Suppressor macrophage (primary cell): ENCODE measurements at places on chromosomes 3 and 15.

GRCh38 chr3:42739401-42740158 lies 33.5 kb downstream of the CCDC13 start:
- DNase-seq, result peak; percentile 58

GRCh38 chr3:38602576-38603250 lies 46.8 kb downstream of the SCN5A start:
- no peak for DNase-seq

DNA sequence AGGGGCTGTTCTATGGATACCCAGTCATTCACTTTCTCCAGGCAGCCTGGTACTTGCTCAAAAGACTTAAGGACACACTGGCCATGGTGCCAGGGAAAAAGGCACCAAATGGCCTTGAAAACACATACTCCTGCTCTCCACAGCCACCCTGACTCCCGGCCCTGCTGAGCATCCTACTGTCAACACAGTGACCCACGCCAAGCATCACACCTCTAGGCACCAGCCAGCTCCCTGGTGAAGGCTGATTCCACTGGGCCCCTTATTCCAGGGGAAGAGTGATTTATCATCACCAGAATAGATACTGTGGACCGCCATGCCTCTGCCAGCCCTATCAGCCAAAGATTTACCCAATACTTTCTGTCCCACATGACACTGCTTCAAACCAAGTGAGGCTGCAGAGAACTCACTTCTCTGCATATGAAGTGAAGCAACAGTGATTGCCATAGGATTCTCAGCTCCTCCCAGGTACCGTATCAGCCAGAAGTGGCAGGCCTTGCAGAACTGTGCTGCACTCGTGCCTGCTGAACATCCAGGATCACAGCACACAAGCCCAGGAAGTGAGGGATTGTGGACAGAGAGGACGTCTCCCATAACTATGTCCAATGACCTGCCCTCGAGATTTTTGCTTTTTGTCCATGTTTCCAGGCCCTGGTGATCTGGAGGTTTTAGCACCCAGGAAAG lies 63.7 kb downstream of the WHAMM start:
- no peak for DNase-seq

GRCh38 chr3:759106-759505 lies 333.7 kb upstream of the CNTN6 start:
- DNase-seq, result no peak

GRCh38 chr3:175233957-175234940 lies 375.1 kb downstream of the NAALADL2 start:
- no peak for DNase-seq

GRCh38 chr15:67180035-67180434 lies 74.4 kb downstream of the AAGAB start:
- DNase-seq, result no peak

- no peak for DNase-seq
These were observed 64.5 kb downstream of the EPHA3 start for GRCh38 chr3:89171687-89172545.

- DNase-seq, result no peak
These were observed 33.5 kb upstream of the TBC1D21 start for GRCh38 chr15:73839699-73840377.

DNA sequence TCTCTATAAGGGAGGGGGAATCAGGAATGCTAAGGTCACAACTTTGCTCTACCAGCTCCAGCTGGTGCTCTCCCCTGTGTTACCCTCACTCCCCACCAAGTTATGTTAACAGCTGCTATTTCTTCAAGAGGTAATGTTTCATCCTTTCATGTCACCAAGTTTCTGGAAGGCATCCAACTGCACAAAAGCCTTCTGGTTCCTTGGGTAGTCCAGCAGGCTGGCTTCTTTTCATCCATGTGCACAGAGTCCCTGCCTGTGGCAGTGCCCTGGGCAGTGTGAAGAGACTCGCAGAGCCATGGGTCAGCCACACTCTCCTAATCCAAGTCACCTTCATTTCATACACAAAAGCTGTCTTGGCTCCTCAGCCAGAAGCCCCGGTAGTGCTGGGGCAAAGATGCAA lies 737.5 kb upstream of the LMCD1 start:
- no peak for DNase-seq

DNA sequence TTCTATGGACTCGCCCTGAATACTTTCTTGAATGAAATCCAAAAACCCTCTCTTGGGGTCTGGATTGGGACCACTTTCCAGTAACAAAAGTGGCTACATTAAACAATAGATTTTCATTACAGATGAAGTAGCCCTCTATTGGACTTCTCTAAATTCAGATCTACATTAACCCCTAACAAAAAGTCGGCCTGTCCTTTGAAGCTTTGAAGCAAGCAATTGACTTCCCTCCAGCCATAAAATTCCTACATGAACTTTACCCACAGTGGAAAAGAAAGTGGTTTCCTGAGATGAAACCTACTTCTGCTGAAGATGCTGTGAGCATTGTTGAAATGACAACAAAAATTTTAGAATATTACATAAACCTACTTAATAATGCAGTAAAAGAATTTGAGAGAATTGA lies 967.1 kb upstream of the ROBO1 start:
- no peak for DNase-seq

DNA sequence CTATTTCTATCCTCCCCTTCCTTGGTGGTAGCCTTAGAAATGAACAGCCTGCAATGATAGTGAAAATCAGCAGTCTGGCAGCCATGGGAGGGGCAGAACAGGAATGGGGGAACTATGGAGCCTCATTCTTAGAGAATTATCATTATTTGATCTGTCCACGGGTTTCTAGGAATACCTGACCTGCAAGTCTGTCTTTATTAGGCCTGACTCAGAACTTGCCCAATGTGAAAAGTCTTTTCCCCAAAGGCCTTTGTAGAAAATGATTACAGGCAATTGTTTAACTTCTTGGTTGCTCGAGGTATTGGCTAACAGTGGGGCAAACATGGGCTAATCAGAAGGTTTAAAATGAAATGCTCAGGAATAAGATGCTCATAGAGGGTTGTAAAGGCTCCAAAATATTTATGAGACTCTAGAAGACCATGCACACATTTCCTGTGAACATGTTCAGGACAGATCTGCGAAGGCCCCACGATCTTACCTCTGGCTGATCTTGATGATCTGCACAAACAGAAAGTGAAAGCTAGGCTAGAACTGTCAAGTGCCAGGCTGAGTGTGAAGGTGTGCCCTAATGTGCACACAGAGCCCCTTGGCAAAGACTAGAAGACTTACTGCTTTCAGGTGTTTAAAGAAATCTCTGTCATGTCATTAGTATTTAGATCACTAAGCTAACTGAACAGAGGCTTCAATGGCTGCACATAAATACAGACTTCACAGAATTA lies 39.6 kb upstream of the LAMP3 start:
- no peak for DNase-seq

DNA sequence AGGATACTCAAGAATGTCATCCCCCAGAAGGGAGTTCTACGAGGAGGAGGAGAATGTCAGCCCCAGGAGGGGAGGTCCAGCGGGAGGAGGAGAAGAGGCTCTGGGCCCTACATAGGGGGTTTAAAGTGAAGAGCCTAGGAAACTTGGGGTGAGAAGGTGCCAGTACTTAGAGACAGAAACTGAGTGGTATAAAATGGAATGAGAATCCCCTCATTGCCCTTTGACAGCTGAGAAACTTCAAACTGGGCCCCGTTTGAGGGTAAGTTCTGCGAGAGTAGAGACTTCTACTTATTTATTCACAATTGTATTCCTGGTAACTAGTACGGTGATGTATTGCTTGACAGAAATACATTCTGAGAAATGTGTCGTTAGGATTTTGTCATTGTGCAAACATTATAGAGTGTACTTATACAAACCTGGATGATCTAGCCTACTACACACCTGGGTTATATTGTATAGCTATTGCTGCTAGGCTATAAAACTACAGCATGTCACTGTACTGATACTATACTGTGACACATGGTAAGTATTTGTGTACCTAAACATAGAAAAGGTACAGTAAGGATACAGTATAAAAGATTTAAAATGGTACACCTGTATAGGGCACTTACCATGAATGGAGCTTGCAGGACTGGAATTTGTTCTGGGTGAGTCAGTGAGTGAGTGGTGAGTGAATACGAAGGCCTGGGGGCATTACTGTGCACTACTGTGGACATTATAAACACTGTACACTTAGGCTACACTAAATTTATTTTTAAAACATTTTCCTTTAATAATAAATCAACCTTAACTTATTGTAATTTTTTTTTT lies 62.0 kb downstream of the TSC22D2 start:
- DNase-seq, result no peak

GRCh38 chr3:134650431-134651346 lies at the start of gene KY:
Gene KY (minus strand): TSS chr3:134651022. CDS start chr3:134650960, 62 bp downstream.
- no peak for DNase-seq

DNA sequence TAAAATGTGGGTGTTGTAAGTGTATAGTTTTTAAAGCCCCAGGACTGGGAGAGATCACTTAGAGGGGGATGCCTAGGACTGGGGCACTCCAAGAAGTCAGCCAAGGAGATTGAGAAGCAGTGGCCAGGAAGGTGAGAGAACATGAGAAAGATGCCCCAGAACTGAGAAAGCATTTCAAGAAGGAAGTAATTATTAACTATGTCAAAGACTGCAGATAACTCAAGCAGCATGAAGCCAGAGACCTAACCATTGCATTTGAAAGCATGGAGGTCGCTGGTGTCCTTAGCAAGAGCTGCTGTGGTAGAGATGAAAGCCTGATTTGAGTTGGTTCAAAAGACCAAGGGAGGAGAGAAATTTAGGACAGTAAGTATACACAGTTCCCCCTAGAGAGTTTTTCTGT lies 30.6 kb upstream of the SLC2A2 start:
- DNase-seq, result no peak

GRCh38 chr3:37457378-37458065 lies 283.1 kb upstream of the LRRFIP2 start:
- peak; percentile 66 for DNase-seq

DNA sequence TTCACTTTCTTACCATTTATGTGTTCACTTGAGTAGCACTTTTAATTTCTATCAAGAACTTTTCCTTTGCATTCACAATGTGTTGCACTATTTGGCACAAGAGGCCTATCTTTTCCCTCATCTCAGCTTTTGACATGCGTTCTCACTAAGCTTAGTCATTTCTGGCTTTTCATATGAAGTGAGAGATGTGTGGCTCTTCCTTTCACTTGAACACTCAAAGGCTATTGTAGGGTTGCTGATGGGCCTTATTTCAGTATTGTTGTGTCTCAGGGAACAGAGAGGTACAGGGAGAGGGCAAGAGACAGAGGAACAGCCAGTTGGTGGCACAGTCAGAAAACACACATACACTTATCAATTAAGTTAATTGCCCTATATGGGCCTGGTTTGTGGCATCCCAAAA lies 127.4 kb upstream of the MLF1 start:
- DNase-seq, result no peak
